Hindlimb muscle (tissue), 1 donor: ENCODE measurements at places on chromosomes 7 and 10.

DNA sequence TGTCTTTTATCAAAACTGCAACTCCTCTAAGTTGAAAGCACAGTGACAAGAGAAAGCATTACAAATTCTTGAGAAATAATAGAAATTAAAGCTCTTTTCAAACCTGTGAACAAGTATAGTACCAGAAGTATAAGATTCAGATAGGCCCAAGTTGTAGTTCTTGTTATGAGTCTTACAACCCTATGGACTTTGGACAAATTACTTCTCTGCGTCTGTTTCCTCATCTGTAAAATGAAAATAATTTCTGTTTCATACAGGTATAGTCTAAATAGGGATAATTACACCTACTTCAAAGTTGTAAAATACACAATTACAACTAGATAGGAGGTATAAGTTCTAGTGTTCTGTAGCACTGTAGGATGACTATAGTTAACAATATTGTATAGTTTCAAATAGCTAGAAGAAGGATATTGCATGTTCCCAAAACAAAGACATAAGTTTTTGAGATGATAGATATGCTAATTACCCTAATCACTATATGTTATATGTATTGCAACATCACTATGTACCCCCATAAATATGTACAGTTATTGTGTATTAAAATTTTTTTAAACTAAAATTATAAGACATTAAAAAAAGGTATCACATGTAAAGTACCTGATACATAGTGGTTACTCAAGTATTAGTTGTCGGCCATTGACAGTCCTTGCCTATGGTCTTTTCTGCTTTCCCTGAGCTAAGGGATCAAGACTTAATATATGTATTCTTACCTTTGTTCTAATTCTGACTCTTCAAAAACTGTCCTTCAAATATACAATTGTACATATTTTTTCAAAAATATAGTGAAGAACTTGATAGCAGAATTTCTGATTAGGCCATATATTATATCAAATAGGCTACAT, 1.8 kb upstream of the WASL start:
- no peak for DNase-seq

DNA sequence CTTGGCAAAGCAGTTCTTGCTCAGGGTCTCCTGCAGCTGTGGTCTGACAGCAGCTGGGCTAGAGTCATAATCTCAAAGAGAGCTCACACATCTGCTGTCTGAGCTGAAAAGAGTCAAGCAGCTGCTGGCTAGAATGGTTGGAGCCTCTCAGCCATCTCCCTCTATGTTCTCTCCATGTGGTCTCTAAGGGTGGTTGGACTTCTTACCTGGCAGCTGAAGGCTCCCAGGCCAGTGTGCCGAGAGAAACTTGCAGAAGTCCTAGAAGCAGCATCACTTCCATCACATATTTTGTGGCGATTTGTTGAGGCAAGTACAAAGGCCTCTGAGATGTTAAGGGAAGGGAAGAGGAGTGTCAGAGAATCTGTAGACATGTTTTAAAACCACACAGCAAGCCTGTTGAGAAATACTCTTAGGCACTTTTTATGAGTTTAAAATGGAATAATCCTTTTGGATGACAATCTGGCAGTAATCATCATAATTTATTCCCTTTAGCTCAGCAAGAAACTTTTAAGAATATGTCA, 93.2 kb downstream of the REEP3 start:
- peak; percentile 35 for DNase-seq

DNA sequence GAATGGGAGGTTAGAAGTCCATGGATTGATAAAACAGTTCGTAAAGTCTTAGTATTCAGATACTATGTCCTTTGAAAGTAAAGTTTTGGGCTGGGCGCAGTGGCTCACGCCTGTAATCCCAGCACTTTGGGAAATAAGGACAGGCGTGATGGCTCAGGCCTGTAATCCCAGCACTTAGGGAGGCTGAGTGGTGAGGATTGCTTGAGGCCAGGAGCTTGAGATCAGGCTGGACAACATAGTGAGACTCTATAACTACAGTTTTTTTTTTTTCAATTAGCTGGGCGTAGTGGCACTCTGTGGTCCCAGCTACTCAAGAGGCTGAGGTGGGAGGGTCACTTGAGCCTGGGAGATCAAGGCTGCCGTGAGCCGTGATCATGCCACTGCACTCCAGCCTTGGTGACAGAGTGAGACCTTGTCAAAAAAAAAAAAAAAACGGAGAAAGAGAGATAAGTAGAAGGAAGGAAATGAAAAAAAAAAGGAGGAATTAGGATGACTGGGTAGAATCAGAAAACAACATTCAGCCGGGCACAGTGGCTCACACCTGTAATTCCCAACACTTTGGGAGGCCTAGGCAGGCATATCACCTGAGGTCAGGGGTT, 25.7 kb upstream of the AGFG2 start:
- no peak for DNase-seq

DNA sequence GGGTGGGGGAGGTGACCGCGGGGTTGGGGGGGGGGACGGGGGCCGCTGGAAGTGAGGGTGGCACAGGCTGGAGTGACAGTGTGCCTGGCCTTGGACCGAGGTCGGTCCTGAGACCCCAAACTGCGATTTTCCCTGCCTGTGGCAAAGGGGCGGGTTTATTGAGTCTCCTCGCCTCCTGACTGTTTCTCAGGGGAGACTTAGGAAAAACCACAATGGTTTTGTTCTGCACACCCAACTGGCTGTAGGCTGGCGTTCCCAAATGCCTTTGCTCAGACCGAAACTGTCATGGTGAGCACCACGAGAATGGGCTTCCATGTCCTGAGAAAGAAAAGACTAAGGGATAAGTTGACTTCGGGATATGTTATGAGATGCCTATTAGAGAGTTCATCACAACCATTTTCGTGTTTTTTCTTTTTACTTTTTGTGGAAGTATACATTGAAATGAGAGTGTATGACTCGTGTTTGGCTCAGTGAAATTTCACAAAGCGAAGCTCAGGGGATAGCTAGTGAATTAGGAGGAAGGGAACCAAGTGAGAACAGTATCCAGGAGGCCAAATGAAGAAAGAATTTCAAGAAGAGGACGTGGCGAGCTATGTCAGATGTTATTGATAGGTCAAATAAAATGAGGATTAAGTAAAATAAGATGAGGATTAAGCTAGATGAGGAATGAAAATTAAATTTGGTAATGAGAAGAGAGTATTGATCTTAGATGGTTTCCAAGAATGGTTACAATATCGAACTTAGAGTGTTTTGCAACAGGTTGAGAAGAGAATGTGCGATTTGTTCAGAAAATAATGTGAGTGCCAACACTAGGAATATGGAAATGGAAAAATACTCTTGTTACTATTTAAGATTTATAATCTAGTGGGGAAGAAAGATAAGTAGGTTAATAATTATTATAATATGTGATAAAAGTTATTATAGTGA, 918 bp downstream of the NET1 start:
- no peak for DNase-seq

GRCh38 chr10:113073549-113074189, 123.6 kb downstream of the TCF7L2 start:
- DNase-seq = no peak

GRCh38 chr7:90242369-90243168, 2.4 kb upstream of the CFAP69 start:
- DNase-seq = no peak

- no peak for DNase-seq
Observed at GRCh38 chr7:68432585-68432984, 1165.7 kb upstream of the AUTS2 start.

DNA sequence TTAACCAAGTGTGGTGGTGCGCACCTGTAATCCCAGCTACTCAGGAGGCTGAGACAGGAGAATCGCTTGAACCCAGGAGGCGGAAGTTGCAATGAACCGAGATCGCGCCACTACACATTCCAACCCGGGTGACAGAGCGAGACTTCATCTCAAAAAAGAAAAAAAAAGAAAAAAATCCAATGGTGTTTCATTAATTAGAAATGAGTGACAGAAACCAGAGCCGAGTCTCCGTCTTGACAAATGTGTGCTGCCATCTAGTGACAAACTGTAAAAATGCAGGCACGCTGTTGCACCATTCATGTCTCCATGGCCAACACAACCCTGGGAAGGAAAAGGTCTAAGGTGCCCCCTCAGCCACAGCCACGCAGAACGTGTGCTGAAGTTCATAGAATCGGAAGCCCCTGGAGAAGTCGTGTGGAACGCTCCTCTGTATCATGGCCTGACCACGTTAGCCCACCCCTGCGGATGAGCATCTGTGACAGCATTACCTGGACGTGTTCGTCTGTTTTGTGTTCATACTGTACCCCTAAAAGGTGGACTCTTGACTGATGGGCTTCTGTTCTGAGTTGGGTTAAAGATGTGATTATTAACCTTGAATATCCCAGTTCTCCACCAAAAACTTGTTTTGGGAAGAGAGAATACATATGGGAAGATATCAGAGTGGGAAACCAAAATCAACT, 94.9 kb downstream of the LYZL2 start:
- peak; percentile 74 for DNase-seq

DNA sequence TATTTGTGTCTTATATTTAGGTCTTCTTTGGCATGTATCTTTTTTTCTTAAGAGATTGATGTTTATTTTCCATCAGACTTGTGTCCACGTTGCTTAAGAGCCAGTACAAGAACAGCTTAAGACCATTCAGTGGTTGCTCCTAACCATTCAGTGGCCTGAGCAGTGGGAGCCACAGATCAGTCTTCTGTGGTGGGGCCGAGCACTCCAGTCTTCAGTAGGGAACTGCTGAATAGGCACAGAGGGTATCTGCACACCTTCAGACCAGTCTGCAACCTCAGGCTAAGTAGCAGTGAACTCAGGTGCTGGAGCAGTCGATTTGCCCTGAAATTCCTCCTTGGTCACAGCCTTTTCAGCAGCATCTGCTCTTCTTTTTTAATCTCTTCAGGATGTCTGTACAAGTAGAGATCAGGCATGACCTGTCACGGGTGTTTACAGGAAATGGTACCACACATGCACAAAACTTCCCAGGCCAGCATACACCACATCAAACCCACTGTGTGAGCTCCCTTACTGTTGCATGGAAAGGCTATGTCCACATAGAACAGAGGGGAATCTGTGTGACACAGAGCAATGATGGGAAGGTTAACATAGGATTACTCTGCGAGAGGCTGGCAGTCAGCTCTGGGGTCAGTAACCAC, 51.5 kb downstream of the FAM107B start:
- DNase-seq = no peak

- no peak for DNase-seq
Observed at GRCh38 chr7:105617280-105618015, 36.2 kb upstream of the EFCAB10 start.

DNA sequence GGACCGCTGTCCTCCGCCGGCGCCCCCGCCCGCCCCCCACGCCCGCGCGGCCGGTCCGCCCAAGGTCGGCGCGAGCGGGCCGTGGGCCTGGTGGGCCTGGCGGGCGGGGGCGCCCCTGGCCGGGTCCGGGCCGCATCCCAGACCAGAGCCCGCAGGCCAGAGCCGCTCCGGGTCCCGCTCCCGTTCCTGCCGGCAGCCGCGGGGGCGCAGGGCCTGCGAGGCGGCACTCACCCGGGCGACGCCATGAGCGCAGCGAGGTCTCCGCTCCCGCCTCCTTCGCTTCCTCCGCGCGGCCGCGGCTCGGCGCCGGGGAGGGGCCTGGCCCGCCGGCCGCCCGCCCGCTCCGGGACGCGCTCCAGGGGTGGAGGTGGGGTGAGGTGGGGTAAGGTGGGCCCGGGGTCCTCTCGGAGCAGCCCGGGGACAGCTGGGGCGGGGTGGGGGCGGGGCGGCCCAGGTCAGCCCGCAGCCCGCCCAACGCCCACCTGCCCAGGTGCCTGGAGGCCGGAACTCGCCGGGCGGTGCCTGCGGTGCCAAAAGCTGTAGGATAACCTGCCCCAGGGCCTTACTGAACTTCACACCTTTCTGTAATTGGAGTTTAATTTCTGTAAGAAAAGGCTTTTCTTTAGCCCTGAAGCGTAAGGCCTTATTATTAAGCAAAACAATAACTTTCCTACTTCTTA, at the start of gene URGCP:
URGCP (minus strand) TSS at position 266 of the 680 bp plus-strand sequence; CDS start at position 245, 21 bp downstream.
- peak; percentile 62 for DNase-seq

DNA sequence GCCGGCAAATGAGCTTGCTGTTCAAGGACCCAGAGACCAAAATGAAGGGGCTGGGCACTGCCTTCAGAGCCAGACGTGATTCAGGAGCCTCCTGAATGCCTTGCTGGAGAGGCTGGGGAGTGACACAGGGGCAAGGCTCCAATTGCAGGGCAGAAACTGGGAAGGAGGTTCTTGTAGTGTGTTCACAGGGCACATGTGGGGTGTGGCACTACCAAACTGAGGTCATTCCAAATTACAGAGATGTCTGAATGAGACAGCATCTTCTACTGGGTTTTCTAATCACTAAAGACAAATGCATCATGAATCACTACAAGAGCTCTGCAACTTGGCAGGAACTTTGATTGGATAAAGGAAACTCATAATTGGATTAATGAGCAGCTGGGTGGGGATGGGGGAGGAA, 17.8 kb downstream of the CRTAC1 start:
- no peak for DNase-seq

- DNase-seq = no peak
Observed at GRCh38 chr10:86712317-86712707, 44.0 kb downstream of the LDB3 start.

GRCh38 chr7:157384301-157384700, 47.5 kb downstream of the DNAJB6 start:
- DNase-seq = no peak

GRCh38 chr10:5544216-5544805, 19.6 kb downstream of the CALML3 start:
- no peak for DNase-seq

- peak; percentile 46 for DNase-seq
Observed at GRCh38 chr7:38105874-38106483, 72.1 kb upstream of the STARD3NL start.

- no peak for DNase-seq
Observed at GRCh38 chr10:66892871-66893270, 33.0 kb upstream of the LRRTM3 start.

- no peak for DNase-seq
Observed at GRCh38 chr10:122348935-122349361, 25.6 kb upstream of the PLEKHA1 start.

DNA sequence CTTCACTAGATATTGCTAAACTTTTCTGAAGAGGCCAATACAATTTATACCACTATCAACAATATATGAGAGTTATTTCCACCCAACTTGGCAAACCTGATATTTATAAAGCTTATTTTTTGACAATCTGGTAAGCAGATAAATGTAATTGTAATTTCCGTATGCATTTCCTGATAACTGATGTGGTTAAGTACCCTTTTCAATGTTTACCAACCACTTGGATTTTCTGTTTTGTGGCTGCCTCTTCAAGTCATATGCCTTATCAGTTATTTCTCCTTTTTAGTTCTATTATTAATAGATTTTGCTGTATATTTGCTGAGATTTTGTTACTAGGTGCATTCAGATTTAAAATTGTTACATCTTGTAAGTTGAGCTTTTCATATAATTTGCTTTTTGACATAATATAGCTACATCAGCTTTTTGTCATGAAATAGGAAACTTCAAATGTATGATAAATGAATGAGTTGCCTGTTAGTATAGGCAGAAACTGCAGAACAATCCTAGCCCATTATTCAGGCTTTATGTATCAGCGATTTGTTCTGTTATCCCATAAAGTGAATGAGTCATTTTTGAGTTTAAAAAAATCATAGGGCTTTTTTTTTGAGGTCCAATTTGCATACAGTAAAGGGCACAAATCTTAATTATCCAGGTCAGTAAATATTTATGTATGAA, 11.5 kb downstream of the SGPL1 start:
- no peak for DNase-seq
